ENCODE measurements at places on chromosomes 2 and 18.

DNA sequence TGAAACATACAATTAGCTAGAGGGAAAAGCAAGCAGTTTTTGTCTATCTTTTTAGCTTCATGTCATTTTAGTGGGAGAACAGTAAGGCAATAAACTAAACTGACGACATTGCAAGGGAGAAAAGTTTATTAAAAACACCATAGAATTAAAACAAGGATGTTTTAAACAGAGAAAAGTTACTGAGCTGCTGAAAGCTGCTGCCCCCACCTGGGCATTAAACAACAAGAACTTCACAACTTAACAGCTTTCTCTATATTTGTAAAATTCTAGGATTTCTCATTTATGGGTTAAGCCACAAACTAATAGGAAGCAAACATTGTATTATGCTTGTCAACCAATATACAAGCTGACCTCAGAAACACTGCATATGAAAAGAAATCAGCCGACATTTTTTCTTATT, 289.2 kb downstream of the ERBB4 start:
- DNase-seq, result no peak

DNA sequence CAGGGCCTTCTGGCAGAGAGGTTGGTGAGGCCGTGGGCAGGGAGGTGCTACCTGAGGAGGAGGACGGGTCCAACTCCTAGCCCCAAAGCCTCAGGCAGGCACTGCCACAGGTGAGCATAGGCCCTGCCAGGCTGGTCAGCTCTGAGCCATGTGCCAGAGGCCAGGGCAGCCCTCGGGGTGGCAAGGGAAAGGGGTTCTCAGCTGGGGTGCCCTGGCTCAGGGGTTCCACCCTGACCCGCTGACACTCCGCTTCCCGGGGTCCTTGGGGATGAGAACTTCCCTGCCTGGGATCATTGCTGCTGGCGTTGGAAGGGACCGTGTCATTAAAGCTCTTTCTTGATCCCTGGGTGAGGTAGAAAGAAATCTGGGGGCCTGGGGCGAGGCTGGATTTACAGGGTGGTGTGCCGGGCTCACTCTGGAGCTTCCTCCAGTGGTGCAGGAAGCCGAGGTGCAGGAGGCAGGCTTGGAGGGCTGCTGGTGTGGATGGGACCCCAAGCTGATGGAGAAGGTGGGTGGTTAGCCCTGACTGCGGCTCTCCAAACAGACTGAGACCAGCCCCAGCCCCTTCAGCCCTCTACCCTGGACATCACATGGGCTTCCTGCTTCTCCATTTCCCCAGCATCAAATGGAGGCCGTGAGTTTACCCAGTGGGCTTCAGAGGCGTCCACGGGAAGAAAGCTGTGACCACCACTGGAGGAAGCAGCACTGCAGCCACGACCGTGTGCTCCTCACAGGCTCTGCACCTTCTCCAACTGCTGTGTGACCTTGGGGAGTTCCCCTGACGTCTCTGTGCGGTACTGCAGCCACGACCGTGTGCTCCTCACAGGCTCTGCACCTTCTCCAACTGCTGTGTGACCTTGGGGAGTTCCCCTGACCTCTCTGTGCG, 295.2 kb downstream of the NDUFA10 start:
- no peak for DNase-seq

DNA sequence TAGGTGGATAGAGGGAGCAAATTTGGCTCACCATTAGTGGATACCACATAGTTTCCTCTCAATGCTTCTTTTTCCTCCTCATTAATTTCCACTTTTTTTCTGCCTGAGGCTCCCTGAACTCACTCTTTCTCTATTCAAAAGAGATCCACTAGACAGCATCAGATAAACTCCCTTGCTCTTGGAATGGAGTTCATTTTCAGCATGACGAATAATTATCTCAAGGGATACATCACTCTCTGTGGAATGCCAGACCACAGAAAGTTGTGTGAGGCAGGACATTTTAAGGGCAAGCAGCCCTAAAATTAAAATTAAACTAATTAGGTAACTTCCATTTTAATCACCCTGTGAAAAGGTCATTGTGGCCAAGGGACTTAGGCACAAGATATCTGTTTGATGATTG, 1920.1 kb upstream of the CELF4 start:
- DNase-seq, result no peak

- DNase-seq, result no peak
These were observed 36.4 kb upstream of the SLC1A4 start for GRCh38 chr2:64952511-64953482.

DNA sequence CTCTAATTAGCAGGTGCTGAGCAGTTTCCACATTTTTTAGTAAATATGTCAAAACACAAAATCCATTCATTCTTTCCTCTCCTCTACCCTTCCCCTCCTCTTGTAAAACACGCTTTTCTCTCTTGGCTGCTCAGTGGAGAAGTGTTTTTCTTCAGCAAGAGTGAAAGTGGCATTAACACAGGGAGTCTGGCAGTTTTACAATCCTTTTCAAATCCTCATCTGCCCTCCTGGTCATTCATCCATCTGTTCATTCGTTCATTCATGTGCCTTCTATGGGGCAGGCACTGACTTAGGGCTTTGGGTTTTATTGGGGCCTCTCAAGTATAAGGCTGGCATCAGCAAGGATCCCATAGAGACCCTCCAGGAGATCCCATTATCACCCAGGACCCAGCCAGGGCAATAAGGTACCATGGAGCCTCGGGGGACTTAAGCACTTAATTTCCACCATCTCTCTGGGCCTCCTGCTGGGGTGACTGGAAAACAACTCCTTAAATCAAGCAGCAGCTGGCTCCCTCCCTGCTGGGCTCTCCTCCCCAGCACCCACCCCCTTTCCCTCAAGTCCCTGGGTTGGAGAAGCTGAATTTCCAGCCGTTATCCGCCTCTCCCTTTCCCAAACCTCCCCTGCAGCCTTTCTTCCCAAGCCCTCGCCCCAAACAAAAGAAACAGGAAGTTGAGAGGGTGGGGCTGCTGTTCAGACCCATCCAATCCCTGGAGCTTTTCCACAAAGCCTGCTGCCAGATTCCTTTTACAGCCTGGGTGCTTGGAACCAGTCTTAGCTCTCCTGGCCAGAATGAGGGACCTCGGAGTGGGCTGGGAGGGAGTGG, 32.6 kb downstream of the MARCHF4 start:
- no peak for DNase-seq

DNA sequence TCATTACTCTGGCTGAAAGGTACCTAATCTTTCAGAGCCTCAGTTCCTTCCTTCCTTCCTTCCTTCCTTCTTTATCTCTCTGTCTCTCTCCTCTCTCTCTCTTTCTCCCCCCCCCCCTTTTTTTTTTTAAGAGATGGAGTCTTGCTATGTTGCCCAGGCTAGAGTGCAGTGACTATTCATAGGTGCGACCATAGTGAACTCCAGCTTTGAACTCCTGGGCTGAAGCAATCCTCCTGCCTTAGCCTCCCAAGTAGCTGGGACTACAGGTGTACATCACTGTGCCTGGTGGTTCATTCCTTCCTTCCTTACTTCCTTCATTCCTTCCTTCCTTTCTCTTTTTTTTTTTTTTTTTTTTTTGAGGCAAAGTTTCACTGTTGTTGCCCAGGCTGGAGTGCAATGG, 64.3 kb upstream of the MAP4K3 start:
- DNase-seq, result no peak

GRCh38 chr18:75005626-75006025, 203.3 kb downstream of the PTGR3 start:
- DNase-seq, result no peak

- DNase-seq, result no peak
These were observed 183.3 kb downstream of the LTBP1 start for GRCh38 chr2:33130054-33130447.

GRCh38 chr2:23400703-23401102, 15.7 kb downstream of the KLHL29 start:
- no peak for DNase-seq

DNA sequence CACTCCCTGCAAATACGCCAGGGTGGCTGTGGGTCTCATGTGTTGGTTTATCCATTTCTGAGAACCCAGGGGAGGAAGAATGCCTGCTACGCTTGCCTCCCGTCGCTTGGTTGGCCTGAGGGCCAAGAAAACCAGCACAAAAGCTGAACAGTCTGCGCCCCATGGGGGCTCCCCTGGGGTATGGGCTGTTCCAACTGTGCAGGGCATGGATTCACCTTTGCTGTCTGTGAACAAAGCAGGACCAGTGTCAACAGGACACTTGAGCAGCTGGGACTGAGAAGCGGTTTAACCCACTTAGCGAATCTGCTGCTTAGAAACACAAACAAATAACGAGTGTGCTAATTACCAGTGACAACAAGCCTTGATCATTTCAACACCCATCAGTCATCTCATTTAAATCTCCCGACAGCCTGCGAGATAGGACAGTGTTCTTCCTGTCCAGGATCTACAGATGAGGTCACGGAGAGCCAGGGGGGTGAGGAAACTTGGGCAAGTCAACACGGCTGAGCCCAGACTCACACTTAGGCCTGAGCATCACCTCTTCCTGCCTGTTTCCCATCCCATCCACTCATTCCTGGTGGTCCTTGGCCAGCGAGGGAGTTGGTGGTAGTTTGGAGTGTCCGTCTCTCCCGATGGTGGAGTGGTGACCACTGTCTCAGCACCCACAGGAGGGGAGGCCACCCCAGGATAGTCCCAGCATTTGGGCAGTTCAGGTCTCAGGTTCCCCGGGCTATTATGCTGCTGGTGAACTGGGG, 111.6 kb upstream of the HAAO start:
- no peak for DNase-seq

- no peak for DNase-seq
These were observed 18.5 kb upstream of the RBBP8 start for GRCh38 chr18:22914633-22915032.

DNA sequence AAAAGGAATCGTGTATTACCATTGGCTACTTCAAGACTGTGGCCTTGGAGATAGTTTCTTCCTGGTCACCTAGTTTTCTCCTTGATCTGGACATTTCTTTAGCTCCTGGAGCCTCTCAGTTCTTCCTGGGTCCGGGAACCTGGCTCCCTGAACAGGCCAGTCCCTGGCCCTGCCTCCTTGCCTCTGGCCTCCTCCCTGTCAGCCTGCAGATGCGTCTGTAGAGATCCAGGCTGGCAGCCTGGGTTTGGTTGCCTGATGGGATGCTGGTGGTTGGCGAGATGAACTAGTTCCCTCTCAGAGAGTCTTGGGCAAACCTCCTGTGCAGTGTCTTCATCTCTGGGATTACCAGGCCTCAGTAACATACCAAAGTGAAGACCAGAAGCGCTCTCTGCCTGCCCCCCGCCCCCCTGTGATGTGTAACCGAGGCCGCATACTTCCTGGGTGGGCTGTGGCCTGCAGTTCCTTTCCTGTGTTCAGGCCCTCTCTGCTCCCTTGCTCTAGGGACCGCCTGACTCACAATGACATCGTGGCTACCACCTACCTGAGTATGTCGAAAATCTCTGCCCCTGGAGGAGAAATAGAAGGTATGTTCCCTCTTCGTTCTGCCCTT, 85.4 kb downstream of the DYSF start:
- DNase-seq, result no peak

GRCh38 chr2:101830555-101830954, 133.0 kb downstream of the MAP4K4 start:
- peak; percentile 43 for DNase-seq

DNA sequence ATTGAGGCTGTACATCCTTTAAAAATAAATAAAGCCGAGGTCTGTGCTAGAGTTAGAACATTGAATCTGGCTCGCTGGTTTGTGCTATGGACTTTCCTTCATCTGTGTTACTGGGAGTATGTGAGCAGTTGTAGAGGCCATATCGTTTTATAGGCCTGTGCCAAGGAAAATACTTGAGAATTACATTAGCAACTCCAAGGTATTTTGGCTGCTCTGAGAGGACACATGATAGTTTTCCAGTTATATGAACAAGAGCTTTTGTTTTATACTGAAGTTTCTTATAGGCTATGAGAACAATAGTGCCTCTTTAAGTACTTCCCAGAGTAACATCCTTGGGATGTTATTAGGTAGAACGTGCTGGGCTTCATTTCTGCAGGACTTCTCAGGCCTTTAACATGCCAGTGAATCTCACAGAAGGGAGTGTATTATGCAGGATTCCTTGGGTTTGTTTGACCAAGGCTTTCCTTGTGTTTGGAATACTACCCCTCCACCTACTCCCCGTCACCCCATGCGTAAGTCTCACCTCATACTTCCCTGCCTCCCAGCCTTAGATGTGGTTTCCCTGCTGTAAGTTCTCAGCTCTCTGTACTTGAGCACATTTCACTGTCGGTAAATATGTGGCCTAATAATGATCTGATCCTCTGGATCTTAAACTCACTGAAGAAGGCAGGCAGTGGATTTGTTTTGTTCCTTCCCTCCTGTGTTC, 21.0 kb downstream of the TCF7L1 start:
- DNase-seq, result no peak

- DNase-seq, result no peak
These were observed 2.2 kb downstream of the DNER start for GRCh38 chr2:229712136-229712535.

- no peak for DNase-seq
These were observed 25.8 kb downstream of the GPR55 start for GRCh38 chr2:230899287-230899686.

DNA sequence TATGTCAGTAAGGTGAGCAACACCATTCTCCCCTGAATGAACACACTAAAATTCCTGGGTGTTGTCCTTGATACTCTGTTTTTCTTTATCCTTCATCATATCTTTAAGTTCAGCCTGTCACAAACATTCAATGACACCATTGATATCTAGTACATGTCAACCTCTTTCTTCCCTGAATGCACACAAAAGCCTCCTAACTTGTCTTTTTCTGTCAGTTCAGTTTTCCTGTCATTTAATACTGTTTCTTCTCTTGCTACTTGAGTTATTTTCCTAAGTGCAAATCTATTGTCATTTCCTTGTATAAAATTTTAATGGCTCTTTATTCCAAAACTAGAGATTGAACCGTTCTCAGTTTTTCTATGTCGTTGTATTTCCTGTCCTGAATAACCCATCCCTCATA, 1107.6 kb upstream of the SLC39A10 start:
- no peak for DNase-seq

GRCh38 chr2:69624131-69624530, 19.4 kb downstream of the AAK1 start:
- DNase-seq, result peak; percentile 55

- no peak for DNase-seq
These were observed 9.1 kb downstream of the NEURL3 start for GRCh38 chr2:96495982-96496629.

Data from suppressor macrophage treated with lipopolysaccharide for 4 hours (primary cell).